ENCODE measurements at places on chromosomes 2 and 18.

DNA sequence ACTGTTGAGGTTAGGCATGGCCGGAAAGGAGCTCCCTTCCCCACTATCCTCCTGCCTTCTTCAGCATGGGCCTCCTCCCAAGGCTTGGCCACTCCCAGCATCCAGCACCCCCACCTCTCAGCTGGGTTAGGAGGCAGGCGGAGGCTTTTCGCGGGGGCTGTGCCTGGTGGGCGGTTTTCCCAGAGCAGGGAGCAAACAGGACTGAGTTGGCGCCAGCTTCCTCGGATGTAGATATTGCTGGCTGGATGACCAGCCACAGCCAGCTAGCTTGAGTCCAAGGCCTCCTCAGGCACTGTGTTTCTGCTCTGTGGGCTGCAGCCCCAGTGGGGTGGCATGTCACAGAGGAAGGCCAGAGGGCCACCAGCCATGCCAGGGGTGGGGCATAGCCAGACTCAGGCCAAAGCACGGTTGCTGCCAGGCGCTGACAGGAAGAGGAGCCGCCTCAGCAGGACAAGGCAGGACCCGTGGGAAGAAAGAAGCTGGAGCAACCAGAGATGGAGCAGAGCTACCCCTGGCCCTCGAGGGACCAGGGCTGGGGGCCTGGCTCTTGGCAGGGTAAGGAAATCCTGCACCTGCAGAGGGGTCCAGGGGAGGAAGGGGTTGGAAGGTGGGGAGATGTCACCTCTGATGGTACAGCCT is at the start of gene TCF23:
Gene TCF23 (plus strand): TSS at position 204 of the 639 bp plus-strand sequence. CDS start 130 bp downstream, at position 334.
- no peak for DNase-seq

GRCh38 chr2:159119652-159120257 is 151.3 kb downstream of the TANC1 start:
- DNase-seq, result no peak

DNA sequence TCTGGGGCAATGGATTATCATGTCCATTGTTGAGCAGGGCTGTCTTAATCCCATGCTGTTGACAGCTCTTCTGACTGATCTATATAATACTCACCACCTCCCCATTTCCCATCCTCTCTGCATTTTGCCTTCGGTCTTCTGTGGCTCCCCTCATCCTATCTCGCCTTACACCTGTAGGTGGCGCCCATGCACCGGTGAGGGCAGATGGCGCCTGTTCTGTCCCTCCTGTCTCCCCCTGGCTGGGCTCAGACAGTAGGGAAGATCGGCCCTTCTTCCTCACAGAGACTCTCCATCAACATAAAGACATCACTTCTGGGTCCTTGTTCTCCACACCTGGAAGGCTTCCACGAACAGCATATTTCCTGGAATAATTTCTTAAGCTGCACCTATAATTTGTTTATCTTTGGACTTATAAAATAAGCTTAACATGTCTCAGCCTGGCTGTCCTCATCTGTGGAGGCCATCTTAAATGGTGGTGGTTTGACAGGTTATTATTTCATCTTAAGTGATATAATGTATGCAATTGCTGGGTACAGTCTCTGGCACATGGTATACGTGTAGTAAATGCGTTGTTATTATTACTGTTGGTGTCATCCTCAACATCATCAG is 10.9 kb upstream of the CDH20 start:
- peak; percentile 16 for DNase-seq

- DNase-seq, result no peak
Observed at GRCh38 chr2:121694398-121695170, 42.1 kb downstream of the NIFK start.

DNA sequence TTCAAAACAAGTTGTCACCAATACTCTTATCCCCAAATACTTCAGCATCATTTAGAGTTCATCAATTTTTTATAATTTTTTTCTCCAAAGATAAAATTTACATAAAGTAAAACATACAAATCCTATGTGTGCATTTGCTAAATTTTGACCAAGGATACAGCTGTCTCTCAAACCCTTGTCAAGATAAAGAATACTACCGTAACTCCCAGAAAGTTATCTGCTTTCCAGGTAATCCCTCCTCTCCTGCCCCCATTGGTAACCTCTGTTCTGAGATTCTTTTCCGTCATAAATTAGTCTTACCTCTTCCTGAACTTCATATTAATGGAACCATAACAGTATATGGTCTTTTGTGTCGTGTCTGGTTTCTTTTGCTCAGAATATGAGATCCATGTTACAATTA is 49.2 kb downstream of the BCL2L11 start:
- no peak for DNase-seq

- peak; percentile 2 for DNase-seq
Observed at GRCh38 chr2:154375579-154375931, 322.9 kb upstream of the KCNJ3 start.

DNA sequence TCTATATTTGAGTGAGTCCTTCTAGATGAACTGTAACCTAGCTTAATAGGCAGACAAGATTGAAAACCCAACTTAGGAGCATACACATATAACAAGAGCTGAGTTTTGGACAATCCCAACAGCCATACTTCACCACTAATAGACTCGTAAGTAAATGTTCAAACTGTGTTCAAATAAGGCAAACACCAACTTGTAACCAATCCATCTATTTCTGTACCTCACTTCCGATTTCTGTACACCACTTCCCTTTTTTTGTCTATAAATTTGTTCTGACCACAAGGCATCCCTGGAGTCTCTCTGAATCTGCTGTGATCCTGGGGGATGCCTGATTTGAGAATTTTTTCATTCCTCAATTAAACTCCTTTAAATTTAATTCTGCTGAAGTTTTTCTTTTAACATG is 1149.1 kb upstream of the NRXN1 start:
- DNase-seq, result no peak

GRCh38 chr2:188364033-188364630 is 72.5 kb downstream of the GULP1 start:
- DNase-seq, result no peak

- DNase-seq, result peak; percentile 75
Observed at GRCh38 chr2:53519918-53520841, 247.4 kb upstream of the CHAC2 start.

DNA sequence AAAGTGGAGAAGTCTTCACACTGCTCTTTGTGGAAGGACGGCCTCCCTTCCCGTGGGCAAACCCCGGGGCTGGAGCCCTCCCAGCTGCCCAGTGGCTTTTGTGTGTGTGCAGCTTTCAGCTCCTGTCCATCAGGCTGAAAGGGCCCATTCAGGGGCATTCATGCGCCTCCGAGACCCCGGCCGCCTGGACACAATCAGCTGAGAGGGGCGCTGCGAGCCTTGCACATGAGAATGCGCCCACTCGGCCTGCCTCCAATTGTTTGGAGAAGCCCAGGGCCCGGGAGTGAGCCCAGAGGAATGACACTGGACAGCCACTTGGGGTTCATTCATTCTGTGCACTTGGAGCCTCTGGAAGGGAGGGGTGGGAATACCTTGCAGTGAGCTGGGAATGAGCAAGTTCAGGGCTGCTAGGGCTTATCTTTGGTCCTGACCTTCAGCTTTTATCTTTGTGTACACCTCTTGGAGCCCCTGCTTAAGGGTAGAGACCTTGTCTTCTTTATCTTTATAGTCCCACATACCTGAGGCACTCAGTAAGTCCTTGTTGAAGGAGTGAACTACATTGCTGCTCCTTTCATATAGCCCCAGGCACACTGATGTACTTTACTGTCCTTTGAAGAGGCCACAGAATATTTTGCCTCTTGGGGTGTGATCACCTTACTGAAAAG is 56.5 kb downstream of the TCF7L1 start:
- no peak for DNase-seq

DNA sequence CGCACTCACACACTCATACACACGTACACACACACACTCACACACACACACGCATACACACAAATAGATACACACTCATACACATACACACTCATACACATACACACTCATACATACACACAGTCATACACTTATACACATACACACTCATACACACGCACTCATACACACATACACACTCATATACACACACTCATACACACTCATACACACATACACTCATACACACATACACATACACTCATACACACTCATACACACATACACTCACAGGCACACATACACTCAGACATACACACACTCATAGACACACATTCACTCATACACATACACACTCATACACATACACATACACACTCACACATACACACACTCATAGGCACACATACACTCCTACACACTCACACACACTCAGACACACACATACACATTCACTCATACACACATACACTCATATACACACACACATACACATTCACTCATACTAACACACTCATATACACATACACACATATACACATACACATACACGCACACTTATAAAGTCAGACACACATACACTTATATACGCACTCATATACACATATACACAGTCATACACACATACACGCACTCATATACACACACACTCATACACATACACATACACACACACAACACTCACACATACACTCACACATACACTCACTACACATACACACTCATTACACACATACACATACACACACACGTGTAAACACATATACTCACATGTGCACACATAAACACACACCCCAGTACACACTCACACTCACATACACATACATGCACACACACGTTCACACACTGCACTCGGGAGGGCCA is 28.7 kb downstream of the KCNIP3 start:
- DNase-seq, result no peak

- DNase-seq, result no peak
Observed at GRCh38 chr18:44411976-44412375, 268.7 kb upstream of the SETBP1 start.

DNA sequence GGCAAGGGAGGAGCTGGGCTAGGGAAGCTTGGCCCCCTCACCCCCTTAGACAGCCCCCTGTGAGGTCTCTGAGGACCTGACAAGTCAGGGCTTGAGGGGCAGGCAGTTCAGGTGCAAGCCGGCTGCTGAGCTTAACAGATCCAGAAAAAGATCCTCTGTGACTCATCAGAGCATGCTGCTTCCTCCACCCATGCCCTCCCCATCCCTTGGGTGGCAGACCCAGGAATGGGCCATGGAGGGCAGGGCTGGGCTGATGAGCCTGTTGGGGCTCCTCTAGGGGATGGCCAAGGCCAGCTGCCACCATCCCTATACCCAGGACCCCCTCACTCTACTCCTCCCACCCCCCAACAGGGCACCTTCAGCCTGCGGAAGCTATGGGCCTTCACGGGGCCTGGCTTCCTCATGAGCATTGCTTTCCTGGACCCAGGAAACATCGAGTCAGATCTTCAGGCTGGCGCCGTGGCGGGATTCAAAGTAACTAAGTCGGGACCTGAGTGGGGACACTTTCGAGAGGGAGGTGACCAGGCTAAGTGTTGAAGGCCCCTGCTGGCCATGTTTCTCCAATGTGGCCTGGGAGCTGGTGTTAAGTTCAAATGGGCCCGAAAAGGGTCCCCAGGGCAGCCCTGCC is 1.9 kb downstream of the SLC11A1 start:
- no peak for DNase-seq

GRCh38 chr2:138853296-138853695 is 73.1 kb upstream of the NXPH2 start:
- DNase-seq, result no peak

- DNase-seq, result no peak
Observed at GRCh38 chr2:169362894-169363559, 693 bp upstream of the LRP2 start.

GRCh38 chr2:85753525-85754312 is at the start of gene ATOH8:
Gene ATOH8, plus strand, starts transcription at chr2:85753991. Its CDS starts 199 bp downstream, at chr2:85754190.
- peak; percentile 79 for DNase-seq

GRCh38 chr18:77478646-77479442 is 229.2 kb downstream of the GALR1 start:
- no peak for DNase-seq

- no peak for DNase-seq
Observed at GRCh38 chr18:44904768-44905167, 224.1 kb downstream of the SETBP1 start.

DNA sequence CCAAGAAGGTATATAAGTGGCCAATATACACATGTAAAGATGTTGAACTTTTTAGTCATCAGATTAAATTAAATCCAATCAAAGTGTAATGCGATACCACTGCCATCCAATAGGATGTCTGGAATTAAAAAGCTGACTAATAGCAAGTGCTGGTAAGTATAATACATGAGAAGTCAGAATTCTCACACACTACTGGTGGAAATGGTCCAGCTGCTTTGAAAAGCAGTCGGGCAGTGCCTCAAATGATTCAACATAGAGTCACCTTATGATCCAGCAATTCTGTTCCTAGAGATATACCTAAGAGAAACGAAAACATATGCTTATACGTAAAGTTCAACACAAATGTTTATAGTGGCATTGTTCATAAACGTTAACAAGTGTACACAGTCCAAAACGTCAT is 124.1 kb upstream of the MYT1L start:
- no peak for DNase-seq

DNA sequence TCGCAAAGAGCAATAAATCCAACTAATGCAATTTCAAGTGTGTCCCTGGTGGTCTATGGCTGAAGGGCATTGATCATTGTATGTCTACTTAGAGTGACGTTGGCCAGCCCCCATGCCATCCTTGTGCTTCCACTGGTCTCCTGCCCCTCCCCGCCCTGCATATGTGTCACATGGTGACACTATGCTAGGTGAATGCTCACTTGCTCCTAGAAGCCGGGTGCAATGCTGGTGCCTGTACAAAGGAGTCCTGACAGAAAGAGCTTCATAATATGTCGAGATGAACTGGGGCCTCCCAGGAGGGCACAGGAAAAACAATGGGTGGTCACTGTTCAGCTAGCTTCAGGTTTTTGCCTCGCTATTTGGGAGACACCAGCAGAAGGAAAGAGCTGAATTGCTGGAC is 5.9 kb upstream of the TRABD2A start:
- no peak for DNase-seq

DNA sequence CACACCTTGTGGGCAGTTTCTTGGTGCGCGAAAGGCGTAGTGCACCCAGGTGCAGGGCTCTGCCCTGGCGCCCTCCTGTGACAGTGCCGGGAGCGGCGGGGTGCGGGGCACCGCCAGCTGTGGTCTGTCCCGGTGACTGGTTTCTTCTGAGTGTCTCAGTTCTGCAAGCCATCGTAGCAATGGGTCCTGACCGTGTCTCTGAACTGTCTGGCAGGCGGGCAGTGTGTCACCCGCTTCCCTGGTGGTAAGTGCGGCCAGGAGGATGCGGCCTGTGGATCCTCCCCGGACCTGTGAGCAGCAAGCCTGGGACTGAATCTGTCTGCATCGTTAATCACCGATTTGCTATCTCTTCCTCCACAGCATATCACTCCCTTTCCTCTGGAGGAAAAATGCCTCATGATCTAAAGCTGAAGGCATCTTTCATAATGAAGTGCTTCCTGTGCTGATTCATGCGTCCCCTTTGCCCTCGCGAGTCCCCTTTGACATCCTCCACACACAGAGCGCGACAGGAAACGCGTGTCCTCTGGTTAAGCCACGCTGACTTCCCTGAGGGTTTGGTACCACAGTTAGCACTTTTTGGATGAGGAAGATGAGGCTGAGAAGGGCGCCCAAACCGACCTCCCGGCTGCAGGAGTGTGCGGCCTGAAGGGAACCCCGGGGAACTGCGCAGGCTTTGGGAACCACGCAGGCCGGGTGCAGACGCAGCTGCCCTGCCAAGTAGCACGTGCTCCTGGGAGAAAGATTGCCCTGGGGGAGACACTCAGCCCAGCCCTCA is 416.0 kb upstream of the HS6ST1 start:
- no peak for DNase-seq

GRCh38 chr18:49767111-49768050 is 46.0 kb downstream of the ACAA2 start:
- DNase-seq, result no peak

Measured in NCI-H510A (cell line).